ENCODE measurements at places on chromosomes 2 and 18.

- DNase-seq = no peak
Observed at GRCh38 chr2:126828051-126828450, 70.6 kb upstream of the TEX51 start.

DNA sequence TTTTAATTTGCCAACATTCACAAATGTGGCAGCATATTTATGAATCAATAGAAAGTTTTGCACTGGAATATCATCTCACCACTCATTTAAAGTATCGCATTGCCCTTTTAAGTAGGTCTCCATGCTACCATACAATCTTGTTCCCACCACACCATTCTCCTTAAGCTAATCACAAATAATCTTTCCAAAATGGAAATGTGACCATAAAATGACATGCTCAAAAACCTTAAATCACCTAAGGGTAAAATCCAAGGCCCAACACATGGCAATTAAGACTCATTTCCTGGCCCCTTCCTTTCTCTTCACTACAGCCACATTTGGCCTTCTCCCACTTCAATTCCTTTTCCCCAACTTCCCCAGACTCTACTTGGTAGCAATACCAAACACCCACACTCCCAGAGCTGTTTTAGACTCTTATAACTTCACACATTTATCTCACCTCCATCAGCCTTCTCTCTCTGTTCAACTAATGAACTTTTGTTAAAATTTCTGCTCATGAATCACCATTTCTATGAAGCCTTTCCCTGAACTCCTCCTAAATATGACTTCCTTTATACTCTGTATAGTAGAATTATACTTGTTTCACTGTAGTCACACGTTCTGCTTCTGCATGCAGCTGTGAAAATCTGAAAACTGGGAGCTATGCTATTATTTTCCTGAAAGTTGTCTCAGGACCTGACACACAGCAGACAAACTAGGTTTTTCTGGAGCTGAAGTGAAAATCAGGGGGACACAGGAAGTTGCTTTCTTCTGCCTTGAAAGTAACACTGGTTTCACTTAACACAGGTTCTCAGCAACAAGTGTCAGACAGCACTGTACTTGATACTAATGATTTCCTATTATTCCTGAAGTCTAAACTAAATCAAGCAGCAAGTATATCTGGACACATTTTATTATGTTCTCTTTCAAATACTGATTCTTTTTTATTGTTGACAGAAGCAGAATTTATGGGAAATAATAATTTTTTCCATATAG, 303.9 kb downstream of the ZEB2 start:
- DNase-seq = no peak

GRCh38 chr2:210195101-210195852, 24.1 kb upstream of the KANSL1L start:
- no peak for DNase-seq

DNA sequence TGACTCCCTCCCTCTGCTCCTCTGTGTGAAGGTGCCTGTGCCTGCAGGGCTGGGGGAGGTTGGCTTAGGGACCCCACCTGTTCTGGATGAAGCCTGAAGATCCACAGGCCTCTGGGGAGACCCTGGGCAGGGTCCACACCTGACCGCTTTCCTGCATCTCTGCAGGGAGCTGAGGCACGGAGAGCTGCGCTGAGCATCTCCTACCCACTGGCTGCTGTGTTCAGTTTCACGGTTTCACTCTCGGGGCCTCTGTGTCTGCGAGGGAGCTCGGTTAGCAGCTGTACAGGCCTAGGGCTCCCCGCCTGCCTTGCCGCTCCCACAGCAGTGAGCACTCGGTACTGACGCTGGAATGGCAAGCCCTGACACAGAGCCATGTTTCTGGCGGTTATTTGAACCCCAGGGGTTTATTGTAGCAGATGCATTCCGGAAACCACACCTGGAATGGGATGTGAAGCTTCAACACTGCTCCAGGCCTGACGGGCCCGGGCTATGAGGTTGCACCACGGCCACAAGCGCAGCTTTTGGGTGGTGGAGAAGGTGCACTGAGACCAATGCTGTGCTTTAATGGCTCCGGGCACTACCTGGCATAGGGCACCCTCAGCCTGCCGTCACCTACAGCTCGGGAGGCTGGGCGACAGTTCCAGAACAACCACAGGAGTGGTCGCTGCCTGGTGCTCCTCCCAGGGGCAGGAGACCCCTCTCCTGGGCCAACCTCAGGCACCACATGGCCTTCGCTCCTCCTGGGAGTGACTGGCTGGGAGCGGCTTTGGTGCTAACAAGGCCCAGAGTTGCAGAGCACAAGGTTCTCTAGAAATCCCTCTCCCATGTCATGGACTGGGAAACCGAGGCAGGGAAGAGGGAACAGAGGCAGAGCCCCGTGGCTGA, 257.9 kb downstream of the NDUFA10 start:
- DNase-seq = no peak

GRCh38 chr2:188845692-188846091, 128.5 kb upstream of the COL3A1 start:
- no peak for DNase-seq

- no peak for DNase-seq
Observed at GRCh38 chr2:86787736-86788135, 3.0 kb downstream of the CD8A start.

GRCh38 chr2:46645681-46646162, 166.4 kb downstream of the TMEM247 start:
- no peak for DNase-seq

- no peak for DNase-seq
Observed at GRCh38 chr18:66226782-66227181, 377.1 kb downstream of the CDH19 start.

- DNase-seq = no peak
Observed at GRCh38 chr2:65722028-65722778, 289.8 kb upstream of the SPRED2 start.

GRCh38 chr2:96773922-96774321, 13.2 kb downstream of the CNNM4 start:
- DNase-seq = no peak

- no peak for DNase-seq
Observed at GRCh38 chr2:190410166-190410565, 2.0 kb downstream of the MFSD6 start.

- DNase-seq = no peak
Observed at GRCh38 chr2:219627103-219628100, at the start of gene SLC4A3. Gene SLC4A3 (plus strand): TSS chr2:219627630. CDS start chr2:219627993, 363 bp downstream.

- no peak for DNase-seq
Observed at GRCh38 chr2:96763511-96764252, 3.0 kb downstream of the CNNM4 start.

GRCh38 chr2:235501673-235502031, 7.8 kb downstream of the AGAP1 start:
- DNase-seq = no peak

DNA sequence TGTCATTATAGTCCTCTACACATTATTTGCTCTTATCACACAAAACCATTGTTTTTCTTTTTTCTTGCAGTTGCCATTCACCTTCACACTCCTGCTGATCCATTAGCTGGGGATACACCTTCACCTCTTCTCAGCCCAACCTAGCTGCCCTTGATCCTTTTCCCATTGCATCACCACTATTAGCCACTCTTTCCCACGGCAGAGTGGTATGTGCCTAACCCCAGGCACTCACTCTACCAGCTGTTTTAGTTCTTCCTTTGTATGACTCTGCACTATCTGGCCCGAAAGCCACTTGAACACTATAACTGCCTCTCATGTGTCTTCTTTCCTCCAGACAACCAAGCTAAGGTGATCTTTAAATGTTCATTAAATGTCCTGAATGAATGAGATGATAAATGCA, 145.4 kb upstream of the PIK3C3 start:
- no peak for DNase-seq

- DNase-seq = no peak
Observed at GRCh38 chr2:31922542-31923408, 88.0 kb downstream of the MEMO1 start.

- DNase-seq = no peak
Observed at GRCh38 chr2:120833127-120833675, 97.5 kb downstream of the GLI2 start.

GRCh38 chr18:31946305-31947046, 3.5 kb upstream of the TRAPPC8 start:
- no peak for DNase-seq

- DNase-seq = no peak
Observed at GRCh38 chr2:144520756-144521487, 1.0 kb upstream of the ZEB2 start.

- DNase-seq = no peak
Observed at GRCh38 chr2:167860082-167860481, 387.3 kb downstream of the STK39 start.

DNA sequence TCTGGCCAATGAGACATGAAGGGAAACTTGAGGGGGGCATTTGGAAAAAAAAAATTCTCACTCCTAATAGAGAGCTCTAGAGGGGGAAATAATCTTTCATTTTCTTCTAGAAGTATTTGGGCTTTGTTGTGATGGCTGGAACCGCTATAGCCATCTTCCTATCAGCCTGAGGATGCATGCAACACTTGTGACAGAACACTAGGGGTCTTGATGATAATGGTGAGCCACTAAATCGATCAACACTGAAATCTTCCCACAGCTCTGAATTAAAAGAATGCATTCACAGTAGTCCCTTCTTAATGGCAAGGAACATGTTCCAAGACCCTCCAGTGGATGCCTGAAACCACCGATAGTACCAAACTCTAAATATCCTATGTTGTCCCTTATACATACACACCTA, 325.3 kb downstream of the LNPK start:
- DNase-seq = no peak
